ENCODE measurements at places on chromosomes 2 and 18.
A peak's percentile ranks its signal among the peaks of the same experiment; 100 is the strongest.

DNA sequence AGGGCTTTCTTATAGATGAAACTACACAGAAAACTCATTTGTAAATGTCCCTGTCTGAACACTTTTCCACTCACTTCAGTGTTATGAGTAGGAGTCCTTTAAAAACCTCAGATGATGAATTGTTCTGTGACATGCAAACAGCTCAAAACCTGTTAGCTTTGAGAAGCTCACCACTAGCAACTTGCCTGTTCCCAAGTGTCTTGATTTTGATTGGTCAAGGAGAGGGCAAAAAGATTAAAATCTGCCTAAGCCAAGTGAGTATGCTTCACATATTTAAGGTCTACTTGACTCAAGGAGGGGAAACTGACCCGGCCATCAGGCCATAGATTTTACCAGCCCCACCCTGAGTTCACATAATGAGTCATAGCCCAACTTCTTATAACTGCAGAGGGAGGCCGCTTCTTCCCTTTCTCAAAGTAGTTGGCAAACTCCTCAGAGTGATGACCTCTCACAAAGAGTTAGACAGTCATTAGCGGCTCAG is 45.2 kb upstream of the MEIS1 start:
- no peak for DNase-seq

GRCh38 chr2:18763338-18763737 is 174.0 kb upstream of the NT5C1B start:
- peak; percentile 40 for DNase-seq

DNA sequence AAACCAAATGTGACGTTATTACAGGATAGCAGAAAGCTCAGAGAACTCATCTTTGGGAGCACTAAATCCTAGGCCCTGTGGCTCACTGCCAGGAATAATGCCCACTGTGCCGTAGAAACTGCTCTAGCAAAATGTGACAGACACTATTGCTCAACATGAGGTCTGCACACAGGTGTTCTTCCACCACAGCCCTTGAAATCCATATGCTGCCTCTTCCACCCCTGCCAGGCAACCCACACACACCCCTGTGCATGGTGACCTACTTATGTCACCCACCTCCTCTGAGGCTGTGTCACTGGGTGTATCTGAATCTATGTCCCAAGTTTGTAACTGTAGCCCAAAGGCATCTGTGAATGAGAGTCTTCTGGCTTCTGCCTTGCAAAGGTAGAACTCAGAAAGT is 66.1 kb upstream of the MBOAT2 start:
- no peak for DNase-seq

- DNase-seq = no peak
These were observed 94.4 kb downstream of the LBH start for GRCh38 chr2:30325600-30326328.

DNA sequence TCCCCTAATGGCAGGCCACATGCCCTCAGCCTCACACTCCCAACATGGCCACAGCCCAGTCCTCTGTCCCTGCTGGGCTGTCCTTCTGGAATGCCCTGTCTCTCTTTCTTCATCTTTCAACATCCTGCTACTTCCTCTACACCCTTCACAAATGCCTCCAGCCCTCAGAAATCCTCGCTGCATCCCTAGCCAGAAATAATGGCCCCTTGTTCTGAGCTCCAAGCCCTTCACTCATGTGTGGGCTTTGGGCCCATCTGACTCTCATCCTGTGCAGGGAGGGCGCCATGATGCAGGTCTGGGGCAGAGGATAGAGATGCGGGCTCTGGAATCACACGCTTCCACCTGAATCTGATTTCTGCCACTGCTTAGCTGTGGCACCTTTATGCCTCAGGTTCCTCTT is 181.9 kb downstream of the TNS1 start:
- no peak for DNase-seq

GRCh38 chr2:215760557-215760956 is 252.8 kb downstream of the MREG start:
- no peak for DNase-seq

GRCh38 chr2:38438883-38439612 is 62.0 kb upstream of the ATL2 start:
- no peak for DNase-seq

DNA sequence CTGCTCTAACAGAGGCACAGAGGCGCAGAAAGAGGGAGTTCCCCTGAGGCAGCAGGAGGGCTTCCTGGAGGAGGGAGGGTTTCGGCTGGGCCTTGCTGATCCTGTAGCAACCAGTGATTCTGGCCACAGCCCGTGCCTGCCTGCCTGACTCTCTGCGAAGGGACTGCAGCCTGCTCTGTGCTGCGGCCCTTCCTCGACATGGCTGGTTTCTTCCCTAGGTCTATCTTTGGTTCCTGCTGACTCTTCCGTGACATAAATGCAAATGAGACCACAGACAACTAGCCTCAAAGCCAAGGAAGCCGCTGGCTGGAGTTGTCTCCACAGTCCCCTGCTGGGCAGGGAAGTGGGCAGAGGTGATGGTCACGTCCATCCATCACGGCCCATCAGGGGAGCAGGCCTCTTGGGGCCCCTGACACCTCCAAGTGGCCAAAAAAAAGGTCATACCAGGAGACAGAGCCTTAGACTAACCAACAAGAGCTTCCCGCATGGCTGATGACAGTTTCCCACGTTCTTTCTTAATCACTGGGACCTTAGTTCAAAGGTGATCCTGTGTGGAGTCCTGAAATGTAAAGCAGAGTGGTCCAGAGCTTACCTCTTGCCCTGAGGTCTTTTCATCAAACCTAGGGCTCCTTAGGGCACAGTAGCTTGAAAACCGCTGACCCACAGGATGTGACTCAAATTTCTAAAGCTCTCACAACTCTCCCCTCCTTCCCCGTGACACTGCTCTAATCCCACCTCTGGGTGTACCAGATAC is 55.3 kb downstream of the HS1BP3 start:
- no peak for DNase-seq

DNA sequence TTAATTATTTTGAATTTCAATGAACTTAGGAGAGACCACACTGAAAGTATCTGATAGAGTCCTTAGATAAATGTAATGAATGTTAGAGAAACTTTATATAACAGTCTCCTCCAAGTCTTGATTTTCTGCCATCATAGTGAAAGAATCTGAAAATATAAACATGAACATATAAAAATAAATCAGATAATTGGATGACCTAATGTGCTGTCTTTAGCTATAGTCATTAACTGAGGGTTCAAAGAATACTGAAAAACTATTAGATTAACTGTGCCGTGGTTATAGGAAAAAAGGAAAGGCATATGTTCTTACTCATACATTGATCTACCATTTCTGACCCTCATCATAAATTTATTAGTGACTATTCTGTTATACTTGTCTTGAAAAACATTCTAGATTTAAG is 47.0 kb upstream of the SPAG16 start:
- no peak for DNase-seq

- DNase-seq = peak; percentile 35
These were observed 251.5 kb downstream of the GPD2 start for GRCh38 chr2:156687715-156688114.

DNA sequence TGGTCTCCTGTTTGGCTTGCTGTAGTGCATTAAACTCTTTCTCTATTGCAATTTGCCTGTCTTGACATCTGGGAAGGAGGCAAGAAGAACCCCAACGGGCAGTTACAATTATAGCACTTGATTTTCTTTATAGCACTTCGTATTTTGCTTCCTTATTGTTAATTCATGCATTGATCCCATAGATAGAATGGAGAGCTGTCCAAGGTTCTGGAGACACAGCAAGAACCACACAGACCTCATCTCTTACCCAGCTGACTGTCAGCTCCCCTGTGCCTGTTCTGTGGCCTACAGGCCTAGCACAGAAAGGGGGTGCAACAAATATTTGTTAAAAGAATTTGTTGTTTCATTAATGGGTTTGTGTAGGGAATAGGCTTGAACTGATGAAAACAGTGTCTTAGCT is 194.3 kb downstream of the GALNT1 start:
- no peak for DNase-seq

GRCh38 chr2:17543848-17544247 is 3.4 kb downstream of the VSNL1 start:
- no peak for DNase-seq

DNA sequence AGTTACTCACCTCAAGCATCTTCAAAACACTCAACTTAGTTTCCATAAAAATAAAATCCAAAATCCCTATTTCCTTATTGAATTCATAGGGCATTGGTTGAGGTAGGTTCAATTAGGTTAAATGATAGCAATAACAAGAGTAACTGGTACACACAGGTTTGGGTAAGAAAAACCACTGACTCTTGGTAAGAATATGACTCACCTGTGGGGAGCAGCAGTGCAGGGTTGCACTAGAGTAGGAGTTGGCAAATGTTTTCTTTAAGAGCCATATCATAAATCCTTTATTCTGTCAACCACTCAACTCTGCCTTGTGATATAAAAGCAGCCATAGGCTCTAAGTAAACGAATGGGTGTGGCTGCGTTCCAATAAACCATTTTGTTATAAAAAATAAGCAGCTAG is 71.4 kb upstream of the CDH20 start:
- DNase-seq = no peak

GRCh38 chr2:66021296-66021695 is 413.6 kb upstream of the MEIS1 start:
- no peak for DNase-seq

DNA sequence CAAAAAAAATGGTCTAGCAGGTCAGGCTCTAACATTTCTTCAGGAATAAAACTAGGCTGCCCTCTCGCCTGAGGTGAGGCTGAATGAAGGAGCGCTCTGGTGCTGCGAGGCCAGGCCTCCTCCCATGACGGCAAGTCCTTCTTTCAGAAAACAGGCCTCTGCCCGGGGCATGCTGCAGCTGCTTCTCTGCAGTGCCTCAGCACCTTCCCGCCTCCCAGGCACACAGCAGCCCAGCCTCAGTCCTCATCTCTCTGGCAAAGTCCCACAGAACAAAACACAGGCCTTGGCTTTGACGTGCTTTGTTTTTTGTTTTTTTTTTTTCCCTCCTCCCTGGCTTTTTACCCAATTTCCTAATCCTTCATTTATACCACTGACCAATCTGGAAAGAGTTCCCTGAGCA is 74.8 kb downstream of the BCL11A start:
- DNase-seq = no peak

GRCh38 chr2:222440673-222441422 is 16.5 kb downstream of the SGPP2 start:
- no peak for DNase-seq

- DNase-seq = no peak
These were observed 12.2 kb downstream of the SCN1A start for GRCh38 chr2:166115589-166115988.

- DNase-seq = no peak
These were observed 322.0 kb downstream of the RND3 start for GRCh38 chr2:150165442-150165841.

DNA sequence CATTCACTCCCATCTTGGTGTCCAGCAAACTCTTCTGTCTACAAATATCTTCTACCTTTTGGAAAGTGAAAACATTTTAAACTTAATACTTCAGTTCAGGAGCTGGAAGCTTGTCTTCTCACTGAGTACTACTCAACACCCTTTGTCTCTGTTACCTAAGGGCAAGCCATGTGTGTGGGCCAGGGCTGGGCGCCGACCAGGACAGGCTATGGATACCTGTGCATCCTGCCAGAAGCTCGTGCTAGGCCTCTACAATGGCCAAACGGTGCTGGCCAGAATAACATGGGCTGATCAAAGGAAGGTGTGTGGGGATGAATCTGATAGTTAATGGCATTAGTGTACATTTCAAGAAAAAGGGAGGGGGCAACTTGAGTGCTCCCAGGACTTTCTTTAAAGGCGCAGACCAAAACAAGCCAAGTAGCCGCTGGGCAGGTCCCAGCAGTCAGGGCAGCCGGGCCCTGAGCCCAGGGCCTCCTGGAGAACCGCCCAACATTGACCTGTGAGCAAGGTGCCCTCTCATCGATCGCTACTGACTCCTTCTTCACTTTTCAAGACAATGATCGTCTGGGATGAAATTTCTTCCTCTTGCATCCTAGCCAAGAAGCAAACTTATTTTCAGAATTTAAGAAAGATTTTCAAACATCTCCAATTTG is 29.0 kb upstream of the ID2 start:
- no peak for DNase-seq

DNA sequence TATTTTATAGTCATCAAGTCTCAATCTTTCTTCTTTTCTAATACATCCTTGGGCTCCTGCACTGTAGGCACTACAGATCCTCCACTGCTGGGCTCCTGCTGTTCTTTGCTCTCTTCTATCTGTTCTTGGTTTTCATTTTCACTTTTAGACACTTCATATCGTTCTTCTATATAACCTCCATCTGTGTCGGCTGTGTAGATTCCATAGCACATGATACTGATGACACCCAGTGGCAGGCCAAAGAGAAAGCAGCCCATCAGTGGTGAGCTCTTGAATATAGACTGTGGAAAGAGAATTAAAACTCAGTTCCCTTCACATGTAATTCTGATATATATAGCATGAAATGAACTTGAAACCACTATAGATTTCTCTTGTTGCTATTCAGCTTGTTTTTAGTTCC is 38.0 kb downstream of the TMX3 start:
- DNase-seq = no peak

DNA sequence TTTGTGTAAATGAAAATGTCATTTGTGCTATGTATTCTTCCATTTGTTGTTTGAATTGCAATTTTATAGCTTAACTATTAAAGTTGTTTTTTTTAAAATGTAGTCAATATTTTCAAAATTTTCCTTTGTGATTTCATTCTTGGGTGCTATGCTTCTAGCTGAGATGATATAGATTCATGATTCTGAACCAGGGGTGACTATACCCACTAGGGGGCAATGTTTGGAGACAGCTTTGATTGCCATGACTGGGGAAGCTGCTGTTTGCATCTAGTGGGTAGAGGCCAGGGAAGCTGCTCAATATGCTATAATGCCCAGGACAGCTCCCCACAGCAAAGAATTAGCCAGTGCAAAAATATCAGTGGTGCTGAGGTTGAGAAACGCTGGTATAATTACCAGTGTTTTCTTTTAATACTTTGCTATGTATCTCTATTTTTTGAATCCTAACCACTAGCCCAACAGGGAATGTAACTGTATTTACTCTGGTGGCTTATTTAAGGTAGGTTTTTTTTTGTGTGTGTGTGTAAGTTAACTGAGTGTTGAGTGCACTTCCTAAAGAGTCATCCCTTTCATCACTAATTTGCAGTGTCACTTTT is 99.7 kb downstream of the MEP1B start:
- peak; percentile 54 for DNase-seq

DNA sequence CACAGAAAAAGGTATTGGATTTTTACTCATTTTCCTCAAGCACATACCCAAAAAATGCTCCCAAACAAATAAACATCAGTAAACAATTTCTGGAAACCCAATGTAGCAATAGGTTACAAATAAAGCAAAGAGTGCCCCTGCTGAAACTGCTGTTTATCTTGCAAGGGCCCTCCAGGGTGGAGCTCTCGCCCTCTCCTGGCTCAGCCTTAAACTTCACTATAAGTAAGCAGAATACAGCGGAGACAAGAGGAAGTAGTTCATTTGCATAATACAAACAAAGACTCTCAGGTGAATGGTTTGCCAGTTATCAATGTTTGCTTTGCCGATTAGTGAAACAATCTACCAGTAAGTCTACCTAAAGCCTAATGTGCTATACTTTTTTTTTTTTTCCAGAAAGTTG is 437.6 kb downstream of the DLGAP1 start:
- peak; percentile 32 for DNase-seq

- DNase-seq = no peak
These were observed 92.7 kb downstream of the COPS8 start for GRCh38 chr2:237178396-237178795.

- DNase-seq = no peak
These were observed 21.0 kb downstream of the SMAD2 start for GRCh38 chr18:47909484-47909883.

Data from large intestine (tissue), 12 donors.